NCI-H2107 (cell line): ENCODE measurements at places on chromosomes 7 and 10.
A peak's percentile ranks its signal among the peaks of the same experiment; 100 is the strongest.

- DNase-seq: no peak
These were observed 30.9 kb upstream of the STEAP4 start for GRCh38 chr7:88337572-88337971.

GRCh38 chr7:18096087-18096486, 68.4 kb upstream of the PRPS1L1 start:
- no peak for DNase-seq

DNA sequence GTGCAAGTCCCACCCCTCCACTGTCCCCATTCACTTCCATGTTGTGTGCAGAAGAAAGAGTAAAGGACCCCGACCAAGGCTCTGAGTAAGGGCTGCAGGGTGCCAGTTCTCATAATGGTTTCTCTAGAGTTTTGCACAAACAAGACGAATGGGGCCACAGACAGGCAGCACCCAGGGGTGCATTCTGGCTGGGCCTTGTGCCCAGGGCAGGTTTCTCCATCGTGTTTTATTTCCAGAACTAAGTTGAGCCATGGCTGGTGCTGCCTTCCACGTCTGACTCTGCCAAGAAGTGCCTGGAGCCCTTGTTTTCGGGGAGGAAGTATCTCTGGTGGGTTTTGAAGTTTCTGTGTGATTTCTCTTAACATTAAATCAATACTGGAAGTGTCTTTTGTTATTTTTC, 95.0 kb upstream of the SDK1 start:
- DNase-seq: no peak

- DNase-seq: no peak
These were observed 63.1 kb downstream of the PYROXD2 start for GRCh38 chr10:98351831-98352402.

- no peak for DNase-seq
These were observed 11.8 kb downstream of the UROS start for GRCh38 chr10:125811251-125811650.

DNA sequence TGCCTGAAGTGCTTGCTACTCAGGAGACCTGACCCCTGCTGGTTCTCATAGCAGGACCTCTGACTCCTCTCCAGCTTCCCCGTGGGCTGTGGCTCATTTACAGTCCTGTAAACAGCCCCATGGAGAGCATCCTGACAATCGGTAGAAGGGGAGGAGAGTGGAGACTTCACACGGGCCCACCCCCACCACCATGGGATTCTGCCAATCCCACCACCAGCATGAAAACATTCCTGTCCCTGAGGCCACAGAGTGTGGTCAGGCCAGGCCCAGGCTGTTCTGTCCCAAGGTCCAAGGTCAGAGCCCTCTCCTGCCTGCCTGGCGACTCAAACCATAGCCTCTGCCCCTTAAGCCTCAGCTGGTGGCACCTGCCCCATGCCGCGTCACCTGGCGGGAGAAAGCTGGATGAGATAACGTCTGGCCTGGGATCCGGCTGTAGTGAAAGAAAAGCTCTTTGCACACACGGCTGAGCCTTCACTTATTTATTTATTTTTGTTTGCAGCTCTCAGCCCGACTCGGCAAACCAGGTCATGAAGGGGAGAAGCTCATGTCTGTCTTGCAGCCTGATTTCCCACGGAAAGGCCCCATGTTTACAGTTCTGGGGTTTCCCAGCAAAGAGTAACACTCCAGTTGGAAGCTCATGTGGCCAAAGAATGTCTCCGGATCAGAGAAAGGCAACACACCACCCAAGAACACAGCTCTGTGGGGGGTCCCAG, 293.6 kb upstream of the ZMIZ1 start:
- peak; percentile 8 for DNase-seq

DNA sequence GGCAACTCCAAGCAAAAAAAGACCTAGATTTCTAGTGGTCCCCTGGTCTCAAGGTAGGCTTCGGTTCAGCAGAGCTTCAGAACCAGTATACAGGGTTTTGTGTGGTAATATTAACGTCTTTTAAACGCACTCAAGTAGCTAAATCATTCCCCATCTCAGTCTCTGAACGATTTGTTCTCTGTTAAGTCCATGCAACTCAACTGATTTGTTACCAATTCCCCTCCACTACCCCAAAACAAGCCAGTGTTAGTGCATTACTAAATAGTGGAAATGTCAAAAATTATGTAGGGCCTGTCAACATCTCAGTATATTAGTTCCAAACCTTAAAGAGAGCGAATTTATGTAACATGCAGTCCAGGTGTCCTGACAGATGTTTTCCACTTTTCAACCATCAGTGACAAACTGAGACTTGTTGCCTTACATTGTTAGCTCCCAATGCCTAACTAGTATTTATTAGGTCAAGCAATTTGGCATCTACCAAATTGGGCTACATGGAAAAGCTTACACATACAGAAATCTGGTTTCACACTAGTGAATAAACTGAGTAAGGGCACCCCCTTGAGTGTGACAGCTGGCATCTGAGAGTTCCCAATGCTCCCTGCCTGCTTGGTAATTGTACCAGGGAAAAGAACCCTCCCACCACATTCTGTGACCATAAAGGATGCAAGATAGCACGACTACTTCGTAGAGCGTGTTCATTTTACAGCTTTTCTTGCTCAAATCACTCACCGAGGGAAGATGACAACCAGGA, 12.2 kb downstream of the HNRNPA2B1 start:
- DNase-seq: no peak

- DNase-seq: no peak
These were observed 44.3 kb upstream of the ZC3HAV1 start for GRCh38 chr7:139153832-139154231.

DNA sequence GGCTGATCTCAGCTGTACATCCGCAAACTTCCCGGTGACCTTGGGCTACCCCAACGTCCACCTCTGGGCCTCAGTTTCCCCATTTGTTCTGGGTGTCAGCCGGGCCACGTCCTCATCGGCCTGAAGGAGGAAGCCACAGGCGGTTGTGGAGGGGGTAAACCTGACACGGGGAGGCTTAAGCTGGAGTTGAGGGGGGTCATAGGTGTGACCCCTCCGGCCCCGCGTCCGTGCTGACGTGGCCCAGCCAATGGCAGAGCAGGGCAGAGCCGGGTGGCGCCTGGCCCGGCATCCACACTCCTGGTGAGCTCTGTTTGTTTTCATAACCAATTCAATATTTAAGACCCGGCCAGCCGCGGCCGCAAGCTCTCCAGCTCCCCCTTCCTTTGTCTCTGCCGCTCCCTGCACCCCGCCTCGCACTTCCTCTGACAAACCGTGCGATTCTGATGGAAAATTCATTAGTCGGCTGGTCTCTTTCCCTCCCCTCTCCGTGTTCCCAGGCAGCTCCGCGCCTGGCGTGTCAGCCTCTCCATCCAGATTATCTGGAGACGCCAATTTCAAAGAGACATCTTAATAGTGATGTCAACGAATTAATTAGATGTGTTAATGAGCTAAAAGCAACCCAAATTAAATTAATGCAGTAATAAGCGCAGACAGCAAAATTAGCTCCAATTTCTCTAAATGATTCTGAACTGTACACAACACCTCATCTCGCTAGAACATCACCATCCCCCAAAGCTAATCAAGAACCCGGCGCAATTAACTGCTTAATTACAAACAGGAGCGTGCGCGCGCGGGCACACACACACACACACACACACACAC, 55.4 kb downstream of the MICALL2 start:
- peak; percentile 55 for DNase-seq

GRCh38 chr10:12471135-12471534, 121.8 kb downstream of the CAMK1D start:
- no peak for DNase-seq

- no peak for DNase-seq
These were observed 828 bp upstream of the MALSU1 start for GRCh38 chr7:23298141-23298881.

- no peak for DNase-seq
These were observed 271.7 kb downstream of the PTPRN2 start for GRCh38 chr7:158315881-158316280.

GRCh38 chr7:87263537-87263936, 44.0 kb upstream of the TMEM243 start:
- no peak for DNase-seq

GRCh38 chr7:107538001-107538400, 25.7 kb downstream of the COG5 start:
- DNase-seq: peak; percentile 48

DNA sequence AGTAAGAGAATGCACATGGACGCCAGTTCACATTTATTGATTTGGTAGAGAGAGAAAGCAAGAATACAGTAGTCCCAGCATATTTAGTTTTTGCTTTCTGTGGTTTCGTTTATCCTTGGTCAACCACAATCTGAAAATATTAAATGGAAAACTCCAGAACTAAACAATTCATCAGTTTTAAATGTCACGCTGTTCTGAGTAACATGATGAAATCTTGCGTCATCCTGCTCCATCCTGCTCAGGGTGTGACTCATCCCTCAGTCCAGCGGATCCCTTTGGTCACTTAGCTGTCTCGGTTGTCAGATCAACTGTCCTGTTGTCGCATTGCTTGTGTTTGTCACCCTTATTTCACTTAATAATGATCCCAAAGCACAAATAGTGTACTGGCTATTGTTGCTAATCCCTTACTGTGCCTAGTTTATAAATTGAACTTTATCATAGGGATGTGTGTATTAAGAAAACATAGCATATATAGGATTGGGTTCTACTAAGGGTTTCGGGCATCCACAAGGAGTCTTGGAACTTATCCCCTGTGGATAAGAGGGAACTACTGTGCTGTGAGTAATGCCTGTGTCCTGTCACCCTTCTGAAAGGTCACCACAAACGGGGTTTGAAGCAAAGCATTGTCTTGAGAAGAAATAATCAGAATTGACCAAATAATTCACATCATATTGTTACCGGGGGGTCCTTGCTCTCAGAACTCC, 73.6 kb downstream of the OTUD1 start:
- DNase-seq: no peak

- no peak for DNase-seq
These were observed 10.8 kb upstream of the PYROXD2 start for GRCh38 chr10:98425511-98426352.

DNA sequence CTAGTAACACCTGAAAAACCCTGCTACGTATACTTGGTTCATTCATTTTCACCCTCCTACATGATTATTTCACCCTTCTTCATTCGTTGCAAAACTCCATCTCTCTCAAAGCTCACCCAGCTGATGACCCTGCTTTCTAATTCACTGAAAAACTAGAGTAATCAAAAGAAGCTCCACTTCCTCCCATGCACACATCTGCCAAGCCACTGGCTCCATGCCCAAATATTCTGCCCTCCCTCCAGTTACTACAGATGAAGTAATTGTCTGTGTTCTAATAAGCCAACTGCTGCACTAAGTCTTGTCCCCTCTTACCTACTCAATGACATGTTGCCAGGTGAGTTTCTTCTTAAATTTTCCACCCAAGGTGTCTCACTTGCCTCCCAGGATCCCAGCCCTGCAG, 96.9 kb upstream of the CCDC71L start:
- no peak for DNase-seq

DNA sequence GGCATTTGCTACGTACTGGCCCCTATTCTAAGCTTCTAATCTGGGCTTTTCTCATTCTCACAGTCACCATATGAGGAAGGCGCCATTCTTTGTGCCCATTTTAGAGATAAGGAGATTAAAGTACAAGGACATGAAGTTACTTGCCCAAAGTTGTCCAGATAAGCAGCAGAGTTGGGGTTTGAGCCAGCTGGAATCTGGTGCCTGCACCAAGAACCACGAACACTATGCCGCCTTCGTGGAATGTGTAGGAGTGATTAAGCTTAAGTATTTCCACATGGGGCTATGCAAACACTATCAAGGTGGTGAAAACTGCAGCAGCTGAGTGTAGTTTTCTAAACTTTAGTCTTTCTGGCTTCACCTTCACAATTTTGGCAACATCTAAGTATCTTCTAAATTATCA, 342.7 kb upstream of the ETV1 start:
- no peak for DNase-seq

DNA sequence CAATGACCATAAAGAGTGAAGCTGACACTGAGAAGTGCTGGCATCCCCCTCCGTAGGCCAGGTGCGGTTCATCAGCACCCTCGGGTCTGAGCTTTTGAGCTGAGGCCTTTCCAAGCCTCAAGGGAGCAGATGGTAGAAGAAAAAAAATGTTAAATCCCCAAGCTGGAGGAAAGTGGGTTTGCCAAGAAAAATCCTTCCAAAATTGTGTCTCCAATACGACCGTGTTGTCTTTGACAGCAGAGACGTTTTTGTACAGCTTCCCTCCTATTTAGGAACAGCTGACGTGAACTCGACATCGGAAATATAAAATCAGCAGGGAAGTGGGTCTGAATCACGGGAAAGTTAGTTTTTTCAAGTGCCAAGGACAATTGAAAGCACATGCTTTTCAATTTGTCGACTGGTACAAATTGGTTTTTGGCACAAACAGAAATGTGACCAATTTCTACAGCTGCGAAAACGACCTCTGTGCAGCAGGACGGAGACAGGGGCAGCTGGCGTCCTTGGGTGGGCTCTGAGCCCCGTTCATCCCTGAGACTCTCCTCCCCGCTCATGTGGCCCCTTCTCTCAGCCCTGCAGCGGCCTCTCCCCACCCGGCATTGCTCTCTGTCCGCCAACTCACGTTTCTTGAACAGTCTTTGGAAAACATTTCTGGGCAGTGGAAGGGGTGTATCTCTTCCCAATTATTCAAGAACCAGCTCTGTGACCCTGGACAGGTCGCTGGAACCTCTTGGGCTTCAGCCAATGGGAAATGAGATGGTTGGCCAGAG, 89.9 kb downstream of the PAXIP1 start:
- DNase-seq: no peak

- DNase-seq: no peak
These were observed 77.9 kb downstream of the GLI3 start for GRCh38 chr7:42159130-42159529.

DNA sequence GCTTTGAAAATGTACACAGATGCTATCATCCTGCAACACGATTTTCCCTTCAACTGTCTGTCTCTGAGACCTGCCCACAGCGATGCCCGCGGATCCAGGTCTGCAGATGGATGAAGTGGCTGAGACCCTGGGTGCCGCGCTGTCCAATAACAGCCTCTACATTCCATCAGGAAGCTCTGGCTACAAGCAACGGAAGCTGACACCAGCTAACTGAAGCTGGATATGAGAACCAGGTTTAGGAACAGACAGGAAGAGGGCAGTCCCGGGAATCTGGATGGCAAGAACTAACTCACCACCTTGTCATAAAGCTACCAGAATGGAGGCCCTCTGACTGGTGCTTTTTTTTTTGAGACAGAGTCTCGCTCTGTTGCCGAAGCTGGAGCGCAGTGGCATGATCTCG, 32.3 kb upstream of the CTBP2 start:
- DNase-seq: no peak

DNA sequence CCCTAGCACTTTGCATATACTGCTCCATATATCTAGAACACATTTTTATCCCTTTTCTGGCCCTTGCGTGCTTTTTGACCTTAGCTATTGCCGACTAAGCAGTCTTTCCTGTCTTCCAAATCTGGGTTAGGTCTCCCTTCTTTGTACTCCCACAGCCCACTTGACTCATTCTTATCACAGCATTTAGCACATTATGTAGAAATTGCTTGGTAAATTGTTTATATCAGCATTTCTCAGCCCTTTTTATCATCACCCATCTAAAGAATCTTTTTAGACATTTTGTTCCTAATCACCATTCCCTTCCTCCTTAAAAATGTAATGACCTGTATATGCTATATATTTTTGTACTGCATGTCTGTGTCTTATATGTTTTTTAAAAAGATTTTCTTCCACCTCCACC, 101.7 kb downstream of the SDHAF3 start:
- DNase-seq: no peak
